ENCODE measurements at places on chromosomes 7 and 10.

- peak; percentile 38 for DNase-seq
These were observed 154.5 kb downstream of the WDR37 start for GRCh38 chr10:1210667-1211066.

- no peak for DNase-seq
These were observed 626.4 kb downstream of the TNS3 start for GRCh38 chr7:46955531-46955930.

GRCh38 chr10:47457528-47457820 lies 26.4 kb downstream of the ANXA8 start:
- DNase-seq = no peak

GRCh38 chr7:875051-875450 lies 1.3 kb upstream of the GET4 start:
- DNase-seq = no peak

DNA sequence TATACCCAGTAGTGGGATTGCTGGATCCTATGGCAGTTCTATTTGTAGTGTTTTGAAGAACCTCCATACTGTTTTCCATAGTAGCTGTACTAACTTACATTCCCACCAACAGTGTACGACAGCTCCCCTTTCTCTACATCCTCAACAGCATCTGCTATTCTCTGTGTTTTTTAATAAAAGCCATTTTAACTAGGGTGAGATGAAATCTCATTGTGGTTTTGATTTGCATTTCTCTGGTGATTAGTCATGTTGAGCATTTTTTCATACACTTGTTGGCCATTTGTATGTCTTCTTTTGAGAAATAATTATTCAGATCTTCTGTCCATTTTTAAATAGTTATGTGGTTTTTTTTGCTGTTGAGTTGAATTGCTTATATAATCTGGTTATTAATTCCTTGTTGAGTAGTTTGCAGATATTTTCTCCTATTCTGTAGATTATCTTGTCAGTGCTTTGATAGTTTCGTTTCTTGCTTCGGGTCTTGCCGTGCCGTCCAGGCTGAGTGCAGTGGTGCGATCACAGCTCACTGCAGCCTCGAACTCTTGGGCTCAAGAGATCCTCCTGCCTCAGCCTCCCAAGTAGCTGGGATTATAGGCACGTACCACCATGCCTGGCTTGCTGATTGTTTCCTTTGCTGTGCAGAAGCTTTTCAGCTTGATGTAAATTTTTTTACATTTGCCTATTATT lies 12.0 kb downstream of the MTG1 start:
- no peak for DNase-seq
